Activated gamma-delta T cell treated with anti-CD3 and anti-CD28 coated beads, Interleukin-2, amount 50 U/mL, for 16 hours (primary cell): ENCODE measurements at places on chromosomes 2 and 18.

DNA sequence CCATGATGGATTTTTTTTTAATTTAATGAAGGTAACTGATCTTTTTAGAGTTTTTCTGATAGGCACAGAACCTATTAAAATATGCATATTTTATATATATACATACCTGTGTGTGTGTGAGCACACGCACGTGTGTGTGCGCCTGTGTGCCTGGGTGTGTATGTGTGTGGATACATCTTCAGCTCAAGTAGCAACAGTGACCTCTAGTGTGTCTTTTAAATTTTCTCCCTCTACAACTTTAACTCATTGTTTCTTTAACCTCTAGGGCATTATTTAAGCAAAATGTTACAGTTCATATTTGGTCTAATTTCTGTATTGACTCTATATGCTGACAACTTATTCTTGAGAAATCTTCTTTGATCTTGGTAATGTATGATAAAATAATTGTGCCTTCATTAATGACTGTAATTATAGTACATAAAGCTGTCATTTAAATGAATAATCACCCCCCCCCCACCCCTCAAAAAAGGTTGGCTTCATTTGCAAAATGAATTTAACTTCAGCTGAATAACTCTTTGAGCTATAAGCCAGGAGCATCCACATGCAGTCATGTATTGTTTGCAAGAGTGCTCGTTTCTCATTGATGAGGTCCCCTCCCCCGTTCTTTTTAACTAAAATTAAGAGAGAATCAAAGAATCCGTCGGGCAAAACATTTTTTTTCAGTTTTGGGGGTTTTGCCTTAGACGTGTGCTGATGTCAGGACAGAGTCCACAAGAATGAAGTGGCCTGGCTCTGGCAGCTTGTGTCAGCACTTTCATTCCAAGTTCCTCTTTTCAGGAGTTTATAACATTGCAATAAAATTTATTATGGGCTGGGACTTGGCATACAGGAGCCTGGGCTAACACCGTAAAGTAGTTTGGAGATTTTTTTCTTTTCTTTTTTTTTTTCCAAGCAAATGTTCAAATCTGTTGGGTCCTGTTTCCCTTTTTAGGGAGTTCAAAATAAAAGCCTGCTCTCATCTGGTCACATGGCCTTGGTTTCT is 80.0 kb downstream of the ETAA1 start:
- no peak for DNase-seq

GRCh38 chr2:38095996-38096861 is 20.3 kb upstream of the CYP1B1 start:
- DNase-seq = no peak

- no peak for DNase-seq
Observed at GRCh38 chr2:65215946-65216345, 11.7 kb upstream of the ACTR2 start.

DNA sequence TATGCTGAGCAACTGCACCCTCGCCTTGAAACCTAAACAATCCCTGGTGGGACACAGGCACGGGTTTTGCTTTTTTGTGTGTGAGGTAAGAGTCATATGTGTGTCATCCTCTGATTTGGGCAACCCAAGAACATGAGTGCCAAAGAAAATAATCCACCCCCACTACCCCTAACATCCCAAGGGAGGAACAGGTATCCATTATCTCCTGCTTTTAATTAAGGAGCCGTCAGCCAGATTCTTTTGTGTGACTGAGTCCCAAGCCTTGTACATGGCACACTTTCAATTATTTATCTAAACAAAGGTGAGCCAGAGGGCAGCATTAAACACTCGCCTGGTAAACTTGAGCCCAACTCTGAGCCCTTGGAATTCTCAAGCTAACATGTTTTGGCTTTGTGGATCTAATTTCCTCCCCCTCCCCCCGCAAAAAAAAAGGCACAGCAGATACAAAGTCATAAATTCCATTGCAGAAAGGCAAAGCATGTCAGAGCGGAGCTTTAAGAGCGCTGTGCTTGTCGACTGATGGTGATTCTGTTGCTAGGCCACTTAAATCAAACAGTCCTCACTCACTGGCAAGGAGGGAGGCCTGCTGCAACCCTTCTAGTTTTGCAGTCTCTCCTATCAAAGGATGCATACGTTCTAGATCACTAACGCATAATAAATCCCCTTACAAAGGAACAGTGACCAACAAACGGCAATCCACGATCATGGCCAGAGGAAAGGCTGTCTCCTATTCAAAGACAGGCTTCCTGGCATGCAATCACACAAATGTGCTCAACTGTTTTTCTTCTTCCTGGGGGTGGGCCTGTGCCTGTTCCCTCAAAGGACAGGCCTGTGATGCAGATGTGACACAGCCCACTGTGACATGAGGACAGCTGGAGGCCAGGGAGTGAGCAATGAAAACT is 143.5 kb upstream of the LMAN1 start:
- DNase-seq = no peak

- DNase-seq = no peak
Observed at GRCh38 chr2:151922845-151923666, 94.8 kb upstream of the ARL5A start.

DNA sequence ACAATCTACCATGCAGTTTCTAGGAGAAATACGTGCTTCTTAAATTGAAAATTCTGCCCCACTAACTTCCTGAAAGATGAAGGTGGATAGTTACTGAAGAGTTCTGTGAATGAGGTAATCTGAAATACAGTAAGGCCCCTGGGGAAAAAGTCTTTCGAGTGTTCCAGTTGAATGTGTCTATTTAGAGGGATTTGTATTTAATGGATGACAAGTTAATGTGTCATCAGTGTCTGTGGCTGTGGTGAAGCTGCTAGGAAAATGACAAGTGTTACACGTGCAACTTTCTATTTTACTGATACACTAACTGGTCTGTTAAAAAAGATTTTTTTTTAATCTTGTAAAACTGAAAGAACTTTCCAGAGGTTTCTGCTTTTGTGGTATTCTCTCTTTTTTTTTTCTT is 384.6 kb downstream of the STK39 start:
- DNase-seq = no peak

GRCh38 chr2:144350151-144350802 is 169.6 kb downstream of the ZEB2 start:
- no peak for DNase-seq

DNA sequence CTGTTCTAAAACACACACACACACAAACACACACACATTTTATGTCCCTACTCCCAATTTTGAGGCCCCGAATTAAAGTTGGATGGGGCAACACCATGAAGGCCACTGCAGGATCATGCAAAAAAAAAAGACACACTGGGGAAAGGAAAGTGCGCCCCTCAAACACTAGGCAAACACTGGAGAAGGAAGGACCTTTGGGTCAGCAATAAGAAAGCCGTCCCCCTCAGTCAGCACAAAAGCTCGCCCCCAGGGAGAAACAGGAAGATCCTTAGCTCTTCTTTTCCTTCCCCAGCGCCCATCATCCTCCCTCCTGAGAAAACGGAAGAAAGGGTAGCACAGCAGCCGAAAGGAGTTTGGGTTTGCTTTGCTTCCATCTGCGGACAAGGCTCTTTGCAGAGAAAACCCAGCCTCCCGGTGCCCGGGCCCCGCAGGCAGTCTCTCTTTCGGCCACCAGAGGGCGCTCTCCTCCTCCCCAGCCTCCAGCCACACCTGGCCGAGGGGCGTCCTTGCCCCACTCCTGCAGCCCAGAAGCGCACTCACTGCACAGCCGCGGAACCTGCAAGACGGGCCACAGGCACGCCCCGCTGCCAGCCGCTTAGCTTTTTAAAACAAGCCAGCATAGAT is 248.5 kb downstream of the CDH20 start:
- DNase-seq = peak; percentile 53

DNA sequence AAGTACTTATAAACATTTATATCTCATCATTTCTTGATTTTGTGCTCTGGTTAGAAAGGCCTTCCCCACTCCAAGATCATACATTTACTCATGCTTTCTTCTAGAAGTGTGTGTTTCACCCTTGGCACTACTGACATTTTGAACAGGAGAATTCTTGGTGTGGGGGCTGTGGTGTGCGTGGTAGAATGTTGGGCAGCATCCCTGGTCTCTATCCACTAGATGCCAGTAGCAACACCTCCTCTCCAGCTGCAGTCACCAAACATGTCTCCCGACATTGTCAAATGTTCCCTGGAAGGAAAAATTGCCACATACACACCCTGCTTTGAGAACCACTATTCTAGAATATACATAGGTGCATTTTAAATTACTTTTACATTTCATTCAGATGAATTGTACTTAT is 8.7 kb upstream of the TGIF1 start:
- DNase-seq = no peak

DNA sequence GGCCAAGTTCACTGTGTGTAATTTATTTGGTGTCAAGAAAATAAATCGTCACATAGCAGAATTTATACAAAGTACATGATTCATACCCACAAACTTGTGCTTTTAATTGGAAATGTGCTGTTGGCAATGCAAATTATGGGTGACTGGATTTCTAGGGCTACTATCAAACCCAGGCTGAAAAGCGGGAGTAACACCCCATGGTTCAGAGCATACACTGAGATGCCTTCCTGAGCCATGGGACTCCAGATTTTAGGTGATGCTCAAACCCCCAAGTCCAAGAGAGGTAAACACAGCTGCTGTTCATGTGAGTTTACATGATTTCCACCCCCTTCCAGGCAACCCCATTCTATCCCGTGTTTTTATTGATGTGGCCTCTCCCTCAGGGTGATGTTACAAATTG is 565.9 kb upstream of the ID2 start:
- no peak for DNase-seq

- DNase-seq = no peak
Observed at GRCh38 chr18:3305933-3306332, 44.0 kb downstream of the MYL12B start.

- no peak for DNase-seq
Observed at GRCh38 chr18:12904012-12904516, 20.0 kb upstream of the PTPN2 start.

DNA sequence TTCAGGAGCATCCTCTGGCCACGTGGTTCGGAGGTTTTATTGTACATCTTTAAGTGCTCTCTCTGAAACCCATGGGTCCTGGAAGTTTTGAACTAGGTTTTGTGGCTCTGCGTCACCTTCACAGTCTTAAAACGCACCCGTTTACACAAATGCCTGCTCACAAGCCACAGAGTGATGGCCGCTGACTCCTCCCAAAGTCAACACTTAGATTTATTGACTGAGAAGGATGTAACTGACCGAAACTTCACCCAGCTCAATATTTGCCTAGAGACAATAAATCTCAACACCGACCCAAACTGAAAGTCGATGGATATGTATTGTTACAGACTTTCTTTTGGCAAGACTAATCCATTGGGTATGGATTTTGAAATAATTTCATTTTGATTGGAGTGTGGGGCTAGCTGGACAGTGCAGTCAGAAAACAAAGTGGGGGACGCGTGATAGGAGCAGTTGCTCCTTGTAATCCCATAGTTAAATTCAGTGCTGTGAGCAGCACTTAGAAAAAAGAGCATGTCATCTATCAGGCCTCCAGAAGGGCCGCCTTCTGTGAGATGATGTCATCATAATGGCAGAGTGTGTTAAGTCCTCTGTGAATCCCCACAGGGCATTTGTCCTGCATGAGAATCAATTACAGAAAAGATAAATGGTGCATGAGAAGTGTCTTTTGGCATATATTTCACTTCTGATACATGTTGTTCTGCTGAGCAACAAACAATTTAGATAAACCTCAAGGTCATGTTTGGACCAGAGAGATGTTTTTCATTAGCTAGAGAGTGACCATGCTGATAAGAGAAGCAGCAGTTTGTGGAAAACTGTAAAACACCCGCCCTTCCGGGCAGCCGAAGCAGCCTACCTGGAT is 183.7 kb downstream of the INO80D start:
- DNase-seq = no peak

DNA sequence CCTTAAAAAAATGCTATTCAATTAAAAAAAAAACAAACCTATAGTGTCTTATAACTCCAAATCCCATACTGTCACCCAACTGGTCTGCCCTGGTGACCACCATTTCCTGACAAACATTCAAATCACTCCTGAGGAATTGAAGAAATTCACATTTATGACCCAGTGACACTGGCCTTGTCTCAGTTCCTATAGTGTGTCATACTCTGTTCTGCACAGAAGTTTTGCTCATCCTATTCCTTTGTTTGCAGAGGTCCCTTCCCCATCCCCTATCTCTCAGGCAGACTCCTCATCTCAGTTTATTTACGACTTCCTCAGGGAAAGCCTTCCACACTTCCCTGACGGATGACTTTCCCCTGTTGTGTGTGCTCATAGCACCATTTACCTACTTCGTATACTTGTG is 14.7 kb downstream of the ZC3H6 start:
- DNase-seq = no peak

GRCh38 chr2:71802556-71802955 is 345.1 kb downstream of the CYP26B1 start:
- no peak for DNase-seq

DNA sequence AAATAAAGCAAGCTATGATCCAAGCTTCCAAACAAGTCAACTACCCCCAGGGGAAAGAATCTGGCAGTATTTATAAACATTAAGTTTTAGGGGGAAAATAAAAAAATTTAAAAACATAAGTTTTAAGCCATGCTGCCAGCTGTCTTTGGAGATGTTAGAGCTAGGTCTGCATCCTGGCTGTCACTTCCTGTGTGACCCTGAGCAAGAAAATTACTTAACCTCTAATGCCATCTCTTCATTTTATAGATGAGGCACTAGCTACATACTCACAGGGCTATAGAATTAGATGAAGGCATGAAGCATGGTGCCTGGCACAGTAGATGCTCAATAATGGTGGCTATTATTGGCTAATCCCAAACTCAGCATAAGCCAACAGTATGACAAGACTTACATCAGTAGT is 28.1 kb downstream of the STARD7 start:
- no peak for DNase-seq

DNA sequence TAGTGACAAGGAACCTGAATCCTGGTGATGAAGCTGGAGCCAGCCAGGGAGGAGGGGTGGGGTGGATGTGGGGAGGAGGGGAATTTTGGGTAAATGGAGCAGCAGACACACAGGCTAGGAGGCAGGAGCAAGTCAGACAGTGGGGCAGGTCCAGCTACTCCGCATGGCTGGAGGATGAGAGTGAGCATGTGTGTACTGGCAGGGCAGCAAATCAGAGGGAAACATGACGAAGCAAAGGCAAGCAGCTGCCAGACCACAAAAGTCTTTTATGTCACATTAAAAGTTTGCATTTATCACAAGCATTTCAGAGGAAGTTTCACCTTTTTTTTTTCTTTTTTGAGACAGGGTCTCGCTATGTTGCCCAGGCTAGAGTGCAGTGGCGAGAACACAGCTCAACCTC is 11.9 kb upstream of the KIDINS220 start:
- no peak for DNase-seq

DNA sequence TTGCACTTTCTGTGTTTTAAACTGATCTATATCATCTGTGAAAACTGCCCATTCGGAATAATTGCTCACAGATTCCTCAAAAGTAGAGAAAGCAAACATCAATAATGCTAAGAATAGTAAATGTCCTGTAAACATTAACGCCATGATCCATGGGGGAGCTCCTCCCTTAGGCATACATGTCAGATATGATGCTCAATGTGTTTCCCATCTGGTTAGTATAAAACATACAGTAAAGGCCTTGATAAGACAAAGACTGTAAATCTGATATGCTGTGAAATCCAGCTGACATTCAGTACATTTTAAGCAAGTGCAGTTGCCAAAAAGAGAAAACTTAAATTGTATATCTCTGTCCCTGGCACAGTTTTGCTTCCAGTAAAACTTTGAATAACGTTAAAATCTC is 2.1 kb downstream of the DSEL start:
- DNase-seq = no peak
